ENCODE measurements at places on chromosomes 7 and 10.

DNA sequence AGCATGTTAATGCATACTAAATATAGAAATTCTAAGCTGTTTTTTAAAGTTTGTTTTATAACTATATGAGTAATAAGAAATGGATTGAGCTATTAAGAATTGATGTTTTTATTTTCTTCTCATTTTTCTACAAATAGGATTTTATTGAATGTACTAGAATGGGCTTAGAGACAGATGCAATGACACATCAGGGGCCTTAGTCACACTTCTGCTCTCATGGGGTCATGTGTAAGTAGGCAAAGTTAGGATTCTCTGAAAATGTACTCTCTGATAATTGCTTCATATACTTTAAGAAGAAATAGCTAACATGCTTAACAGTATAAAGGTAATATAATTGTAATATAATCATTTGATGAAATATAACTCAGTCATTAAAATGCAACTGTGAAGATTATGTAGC, 154.6 kb downstream of the ZNF438 start:
- DNase-seq: no peak

GRCh38 chr7:50591098-50591479, 25.9 kb upstream of the DDC start:
- no peak for DNase-seq

DNA sequence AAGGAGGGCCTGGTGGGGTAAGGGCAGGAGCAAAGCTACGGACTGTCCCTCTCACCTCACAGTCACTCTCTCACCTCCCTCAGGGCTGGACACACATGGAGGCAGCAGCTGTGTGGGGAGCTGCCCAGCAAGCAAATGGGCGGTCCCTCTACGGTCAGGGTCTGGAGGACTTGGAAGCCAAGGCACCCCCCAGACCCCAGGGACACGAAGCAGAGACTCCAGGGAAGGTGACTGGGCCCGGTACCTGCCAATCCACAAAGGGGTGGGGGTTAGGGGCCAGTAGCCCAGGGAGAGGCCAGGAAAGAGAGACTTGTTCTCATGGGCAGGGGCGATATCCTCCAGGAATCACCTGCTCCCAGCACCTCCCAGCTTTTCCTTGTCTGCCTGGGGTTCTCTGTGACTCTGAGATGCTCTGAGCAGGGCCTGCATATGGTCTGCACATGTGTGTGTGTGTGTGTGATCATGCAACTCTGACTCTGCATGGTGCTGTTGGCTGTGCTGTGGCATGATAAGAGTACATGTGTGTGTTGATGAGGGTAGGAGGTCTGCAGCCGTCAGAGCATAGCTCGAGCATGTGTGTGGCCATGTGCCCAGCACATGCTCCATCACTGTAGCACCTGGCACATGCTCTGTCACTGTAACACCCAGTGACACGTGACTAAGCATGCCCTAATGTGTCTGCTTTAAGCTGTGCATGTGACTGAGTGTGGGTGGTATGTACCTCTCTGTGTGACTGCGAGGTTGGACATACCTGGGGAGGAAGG, 4.6 kb upstream of the LDB3 start:
- no peak for DNase-seq

DNA sequence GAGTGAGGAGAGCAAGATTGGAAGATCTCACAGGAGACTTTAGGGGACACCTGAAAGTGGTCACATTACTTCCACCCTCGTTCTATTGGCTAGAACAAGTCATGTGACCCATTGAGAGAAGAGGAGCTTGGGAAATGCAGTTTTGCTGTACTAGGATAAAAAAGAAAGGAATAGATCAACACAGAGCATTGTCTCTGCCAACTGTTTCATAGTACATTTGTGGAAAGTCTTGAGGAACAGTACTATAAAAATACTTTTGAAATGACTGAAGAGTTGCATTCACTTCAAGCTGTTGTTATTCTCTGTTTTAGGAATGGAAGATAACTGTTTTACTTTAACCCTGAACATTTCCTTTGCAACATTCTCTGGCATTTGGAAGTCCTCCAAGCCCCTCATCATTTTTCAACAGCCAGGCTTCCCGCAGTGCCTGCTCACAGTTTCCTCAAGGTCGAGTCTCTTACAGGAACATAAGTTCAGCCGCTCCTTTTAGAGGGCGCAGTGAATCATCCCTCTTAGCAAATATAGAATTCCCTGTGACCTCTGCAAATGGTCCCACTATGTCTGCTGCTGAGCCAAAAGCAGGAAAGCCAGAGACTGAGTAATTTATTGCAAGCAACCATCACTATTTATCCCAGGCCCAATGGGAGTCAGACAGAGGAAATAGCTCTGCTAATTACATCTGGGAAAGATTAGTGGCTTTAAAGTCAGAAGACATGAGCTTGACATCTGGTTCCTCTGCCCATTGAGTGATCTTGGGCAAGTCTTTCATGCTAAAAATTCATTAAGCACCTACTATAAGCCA, 40.7 kb downstream of the MRPL32 start:
- DNase-seq: no peak

GRCh38 chr10:7532723-7533498, 122.1 kb upstream of the SFMBT2 start:
- no peak for DNase-seq

- no peak for DNase-seq
These were observed 379.7 kb downstream of the PHTF2 start for GRCh38 chr7:78178319-78178718.

DNA sequence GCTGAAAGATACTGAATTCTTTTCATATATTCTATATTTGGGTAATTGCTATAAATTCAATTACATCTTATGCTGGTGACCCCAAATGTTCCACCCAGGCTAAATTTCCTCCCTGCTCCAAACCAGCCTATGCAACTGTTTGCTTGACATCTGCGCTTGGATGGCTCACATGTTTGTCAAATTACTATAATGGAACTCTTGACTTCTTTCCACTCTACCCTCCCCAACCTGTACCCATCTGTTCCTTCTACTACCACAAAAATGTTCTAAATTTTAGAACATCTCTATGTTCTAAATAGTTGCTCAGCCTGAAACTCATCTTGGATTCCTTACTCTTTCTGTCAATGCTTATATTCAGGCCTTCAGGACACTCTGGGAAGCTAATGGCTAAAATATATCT, 249.9 kb upstream of the SMIM30 start:
- DNase-seq: no peak

DNA sequence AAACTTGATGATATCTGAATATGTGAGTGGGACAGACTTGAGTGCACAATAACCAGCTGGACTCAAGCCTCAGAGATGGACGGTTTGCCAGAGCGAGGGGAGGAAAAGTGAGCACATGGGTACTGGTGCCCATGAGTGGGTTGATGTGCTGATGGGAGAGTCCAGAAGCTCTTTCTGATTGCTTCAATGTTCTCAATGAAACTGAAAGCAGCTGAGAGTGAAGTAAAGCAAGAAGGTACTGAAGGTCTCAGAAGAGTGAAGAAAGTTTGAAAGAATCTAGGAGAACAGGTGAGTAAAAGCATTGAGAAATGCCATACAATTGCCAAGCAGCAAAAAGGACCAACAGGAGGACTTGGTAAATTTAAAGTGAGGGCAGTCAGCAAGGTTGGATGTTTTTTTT, 28.6 kb downstream of the CTTNBP2 start:
- DNase-seq: no peak

DNA sequence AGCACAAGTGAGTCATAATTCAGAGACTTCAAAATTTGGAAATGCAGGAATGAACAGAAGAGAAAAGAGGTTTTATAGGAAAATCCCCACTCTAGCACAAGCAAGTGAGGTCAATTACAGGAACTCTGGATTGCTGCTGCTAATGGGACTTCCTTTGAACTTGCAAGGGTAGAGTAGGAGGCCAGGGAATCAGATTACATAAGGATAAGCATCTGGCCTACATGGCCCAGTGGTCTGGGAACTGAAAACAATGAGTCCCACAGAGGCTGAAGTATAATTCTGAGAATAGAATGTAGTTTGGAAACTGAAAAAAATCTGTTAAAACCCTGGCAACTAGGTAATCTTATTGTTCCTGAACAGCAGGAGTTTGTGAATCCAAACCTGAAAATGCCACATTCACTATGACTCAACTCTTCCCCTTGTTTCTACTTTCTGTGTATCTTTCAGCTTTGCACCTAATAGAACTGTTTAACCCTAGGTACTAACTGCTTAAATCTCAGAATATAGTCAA, 66.5 kb downstream of the CTNNA3 start:
- DNase-seq: peak; percentile 5

DNA sequence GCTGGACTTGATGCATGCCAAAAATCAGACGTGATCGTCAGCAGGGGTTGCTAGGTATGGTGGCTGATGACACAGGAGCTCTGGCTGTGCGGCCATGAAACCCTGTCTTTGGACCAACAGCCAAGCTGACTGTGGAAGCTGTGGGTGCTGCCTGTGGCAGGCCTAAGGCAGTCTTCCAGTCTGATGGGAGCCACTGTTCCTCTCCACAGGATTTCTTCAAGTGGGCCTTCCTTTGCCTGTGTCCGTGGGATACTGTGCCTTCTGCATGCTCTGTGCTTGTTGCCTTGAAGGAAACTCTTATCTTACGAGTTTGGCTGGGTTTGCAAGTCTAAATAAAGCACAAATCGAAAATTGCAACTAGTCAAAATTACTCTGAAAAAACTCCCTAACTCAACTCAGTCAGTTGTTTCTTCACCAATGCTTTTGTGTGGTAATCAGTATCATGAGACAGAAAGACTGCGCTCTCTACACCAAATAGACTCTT, 101.9 kb upstream of the PDLIM1 start:
- DNase-seq: no peak

Measured in NCI-H510A treated with DMSO at 0.1 percent for 48 hours (cell line).